ENCODE measurements at places on chromosomes 2 and 18.

- DNase-seq, result no peak
Observed at GRCh38 chr2:216343221-216343980, 28.9 kb downstream of the MARCHF4 start.

DNA sequence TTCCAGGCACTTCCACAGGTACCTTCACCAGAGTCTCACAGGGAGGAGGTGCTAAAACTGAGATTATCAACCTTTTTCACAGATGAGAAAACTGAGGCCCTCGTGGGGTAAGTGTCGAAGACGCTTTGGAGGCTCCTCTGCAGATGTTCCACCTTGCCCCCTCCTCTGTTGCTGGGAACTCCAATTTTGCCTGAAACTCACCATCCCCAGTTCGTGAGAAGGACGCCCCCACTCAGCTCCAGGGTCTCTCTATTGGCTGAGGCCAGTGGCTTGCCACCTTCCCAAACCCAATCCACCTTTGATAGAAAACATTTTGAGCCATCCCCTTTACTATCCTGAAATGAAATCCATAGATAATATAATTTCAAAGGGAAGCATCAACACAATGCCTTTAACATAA is 109.1 kb downstream of the CYP26B1 start:
- DNase-seq, result no peak

DNA sequence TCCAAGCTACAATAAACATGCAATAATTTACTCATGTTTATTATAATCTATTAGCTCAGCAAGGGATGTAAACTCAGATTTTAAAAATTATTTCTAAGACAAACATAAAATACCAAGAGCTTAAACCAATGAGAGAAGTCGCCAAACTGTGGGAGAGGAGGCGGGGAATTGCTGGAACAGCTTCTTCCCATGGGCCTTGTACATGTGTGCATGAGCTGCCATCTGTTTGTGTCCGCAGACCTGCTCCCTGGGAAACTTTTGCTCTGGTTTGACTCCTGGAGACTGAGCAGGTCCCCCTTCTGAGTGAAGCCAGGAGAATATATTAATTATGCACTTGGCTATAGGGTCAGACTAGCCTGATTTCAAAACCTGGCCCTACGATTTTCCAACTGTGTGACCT is 655.9 kb upstream of the SOX11 start:
- DNase-seq, result no peak

DNA sequence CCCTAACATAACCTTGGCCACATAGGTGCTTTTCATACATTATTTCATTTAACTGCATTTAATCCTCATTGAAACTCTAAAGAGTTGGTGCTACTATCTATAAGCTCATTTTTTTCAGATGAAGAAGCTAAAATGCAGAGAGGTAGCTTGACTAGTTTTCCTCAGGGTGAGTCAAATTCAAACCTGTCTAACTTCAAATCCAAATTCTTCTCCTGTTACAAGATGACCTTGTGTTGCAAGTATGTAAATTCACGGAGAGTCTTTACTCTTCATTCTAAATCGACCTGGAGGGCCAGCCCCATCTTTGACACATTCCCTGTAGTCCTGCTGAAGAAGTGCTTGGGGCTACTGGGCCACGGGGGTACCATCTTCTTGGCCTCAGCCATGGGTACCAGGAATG is 8.2 kb upstream of the SETBP1 start:
- DNase-seq, result no peak

- DNase-seq, result peak; percentile 6
Observed at GRCh38 chr2:169705927-169706326, 11.7 kb downstream of the PHOSPHO2 start.

GRCh38 chr2:120865656-120866055 is 130.0 kb downstream of the GLI2 start:
- no peak for DNase-seq

DNA sequence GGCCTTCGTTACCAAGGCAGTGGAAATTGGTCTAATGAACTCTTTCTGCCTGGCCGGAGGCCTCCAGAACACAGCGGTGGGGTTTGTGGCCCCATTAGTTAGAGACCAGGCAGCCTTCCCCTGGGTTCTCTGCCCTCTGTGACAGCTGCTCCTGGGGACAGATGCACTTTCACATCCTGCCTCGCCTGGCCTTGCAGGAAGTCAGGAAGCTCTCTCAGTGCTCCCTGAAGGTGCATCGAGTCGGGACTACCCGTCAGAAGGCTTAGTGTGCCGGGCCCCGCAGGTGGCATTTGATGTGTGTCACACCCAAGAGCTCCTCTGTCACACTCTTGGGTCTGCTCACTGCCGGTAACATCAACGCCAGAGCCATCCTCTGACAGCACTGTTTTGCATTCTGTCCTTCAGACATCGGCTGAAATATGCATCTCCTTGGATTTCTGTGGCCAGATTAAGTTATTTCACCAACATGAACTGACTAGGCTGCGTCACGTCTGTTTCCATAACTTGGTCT is 158.3 kb downstream of the LDLRAD4 start:
- no peak for DNase-seq

Data from NCI-H446 (cell line).